ENCODE measurements at places on chromosomes 12 and 14.

DNA sequence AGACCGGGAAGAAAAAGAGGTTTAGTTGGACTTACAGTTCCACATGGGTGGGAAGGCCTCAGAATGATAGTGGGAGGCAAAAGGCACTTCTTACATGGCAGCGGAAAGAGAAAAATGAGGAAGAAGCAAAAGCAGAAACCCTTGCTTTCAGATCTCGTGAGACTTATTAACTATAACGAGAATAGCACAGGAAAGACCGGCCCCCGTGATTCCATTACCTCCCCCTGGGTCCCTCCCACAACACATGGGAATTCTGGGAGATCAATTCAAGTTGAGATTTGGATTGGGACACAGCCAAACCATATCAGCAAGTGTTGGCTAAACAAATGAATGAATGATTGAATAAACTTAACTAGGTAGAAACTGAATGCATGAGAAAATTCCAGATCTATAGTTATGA lies 85.3 kb upstream of the PARP11 start:
- DNase-seq: no peak

- DNase-seq: no peak
Measured at GRCh38 chr14:65794674-65795279, 382.2 kb downstream of the FUT8 start.

DNA sequence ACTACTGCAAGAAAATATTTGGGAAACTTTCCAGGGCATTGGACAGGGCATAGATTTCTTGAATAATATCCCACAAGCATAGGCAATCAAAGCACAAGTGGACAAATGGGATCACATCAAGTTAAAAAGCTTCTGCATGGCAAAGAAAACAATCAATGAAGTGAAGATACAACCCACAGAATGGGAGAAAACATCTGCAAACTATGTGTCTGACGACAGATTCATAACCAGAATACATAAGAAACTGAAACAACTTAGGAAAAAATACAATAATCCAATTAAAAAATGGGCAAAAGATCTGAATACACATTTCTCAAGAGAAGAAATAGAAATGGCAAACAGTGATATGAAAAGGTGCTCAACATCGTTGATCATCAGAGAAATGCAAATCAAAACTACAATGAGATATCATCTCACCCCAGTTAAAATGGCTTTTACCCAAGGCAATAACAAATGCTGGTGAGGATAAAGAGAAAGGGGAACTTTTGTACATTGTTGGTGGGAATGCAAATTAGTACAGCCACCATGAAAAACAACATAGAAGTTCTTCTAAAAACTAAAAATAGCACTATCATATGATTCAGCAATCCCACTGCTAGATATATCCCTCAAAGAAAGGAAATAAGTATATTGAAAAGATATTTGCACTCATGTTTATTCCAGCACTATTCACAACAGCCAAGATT lies 33.8 kb upstream of the ATP2B1 start:
- DNase-seq: no peak

DNA sequence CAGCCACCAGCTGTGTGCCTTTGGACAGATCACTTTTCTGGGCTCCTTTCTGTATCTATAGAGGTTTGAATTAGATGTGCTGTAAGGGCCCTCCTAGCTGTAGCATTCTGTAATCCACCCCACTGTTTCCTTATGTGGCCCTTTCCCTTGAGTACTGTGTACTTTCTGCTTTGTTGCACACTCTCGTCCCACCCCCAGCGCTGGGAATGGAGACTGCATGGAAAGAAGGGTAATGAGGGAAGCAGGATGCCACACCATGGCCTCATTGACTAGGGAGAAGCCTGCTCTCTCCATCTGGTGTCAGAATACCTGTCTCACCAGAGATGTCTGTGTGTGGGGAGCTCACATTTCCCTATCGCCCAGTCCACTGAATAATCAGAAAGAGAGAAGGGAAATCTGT lies 13.6 kb upstream of the GALNT16 start:
- no peak for DNase-seq

GRCh38 chr14:23361320-23361719 lies 3.7 kb downstream of the EFS start:
- no peak for DNase-seq

DNA sequence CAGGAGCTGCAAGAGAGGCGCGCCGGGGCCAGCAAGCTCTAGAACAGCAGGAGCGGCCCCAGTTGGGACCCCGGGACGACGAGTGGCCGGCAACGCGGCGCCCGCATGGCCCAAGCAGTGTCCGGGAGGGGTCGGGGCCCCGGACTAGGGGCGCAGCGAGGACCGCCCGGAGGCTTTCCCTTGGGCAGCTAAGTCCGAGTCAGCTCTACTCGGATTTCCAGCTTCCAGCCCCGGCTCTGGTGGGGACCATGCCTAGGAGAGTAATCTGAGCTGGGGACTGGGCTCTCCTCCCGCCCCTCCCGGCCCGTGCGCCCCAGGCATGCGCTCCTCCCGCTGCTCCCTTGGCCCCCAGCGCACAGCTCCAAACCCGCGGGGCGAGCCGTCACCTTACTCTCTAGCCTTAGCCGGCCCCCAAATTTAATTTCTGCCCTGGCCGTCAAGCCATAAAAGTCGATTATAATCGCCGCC lies 41.6 kb upstream of the CAPRIN2 start:
- no peak for DNase-seq

- no peak for DNase-seq
Measured at GRCh38 chr14:54102051-54102456, 145.4 kb upstream of the BMP4 start.

DNA sequence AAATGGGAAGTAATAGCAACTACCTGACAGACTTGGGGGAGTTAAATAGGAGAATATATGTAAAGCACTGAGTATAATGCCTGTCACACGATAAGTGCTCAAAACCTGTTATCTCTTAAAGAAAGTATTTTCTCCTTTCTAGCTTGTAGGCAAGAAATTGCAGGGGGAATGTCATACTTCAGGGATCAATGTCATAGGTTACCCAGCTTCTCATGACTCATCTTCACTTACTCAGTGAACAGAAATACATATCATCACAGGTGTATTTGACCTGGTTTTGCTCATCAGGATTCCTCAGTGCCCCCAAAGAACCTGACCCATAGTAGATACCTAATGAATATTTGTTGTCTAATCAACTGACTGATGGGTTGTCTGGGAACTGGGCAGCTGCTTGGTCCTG lies 285.0 kb upstream of the ATP2B1 start:
- no peak for DNase-seq

- no peak for DNase-seq
Measured at GRCh38 chr14:60757567-60758002, 23.0 kb downstream of the MNAT1 start.

DNA sequence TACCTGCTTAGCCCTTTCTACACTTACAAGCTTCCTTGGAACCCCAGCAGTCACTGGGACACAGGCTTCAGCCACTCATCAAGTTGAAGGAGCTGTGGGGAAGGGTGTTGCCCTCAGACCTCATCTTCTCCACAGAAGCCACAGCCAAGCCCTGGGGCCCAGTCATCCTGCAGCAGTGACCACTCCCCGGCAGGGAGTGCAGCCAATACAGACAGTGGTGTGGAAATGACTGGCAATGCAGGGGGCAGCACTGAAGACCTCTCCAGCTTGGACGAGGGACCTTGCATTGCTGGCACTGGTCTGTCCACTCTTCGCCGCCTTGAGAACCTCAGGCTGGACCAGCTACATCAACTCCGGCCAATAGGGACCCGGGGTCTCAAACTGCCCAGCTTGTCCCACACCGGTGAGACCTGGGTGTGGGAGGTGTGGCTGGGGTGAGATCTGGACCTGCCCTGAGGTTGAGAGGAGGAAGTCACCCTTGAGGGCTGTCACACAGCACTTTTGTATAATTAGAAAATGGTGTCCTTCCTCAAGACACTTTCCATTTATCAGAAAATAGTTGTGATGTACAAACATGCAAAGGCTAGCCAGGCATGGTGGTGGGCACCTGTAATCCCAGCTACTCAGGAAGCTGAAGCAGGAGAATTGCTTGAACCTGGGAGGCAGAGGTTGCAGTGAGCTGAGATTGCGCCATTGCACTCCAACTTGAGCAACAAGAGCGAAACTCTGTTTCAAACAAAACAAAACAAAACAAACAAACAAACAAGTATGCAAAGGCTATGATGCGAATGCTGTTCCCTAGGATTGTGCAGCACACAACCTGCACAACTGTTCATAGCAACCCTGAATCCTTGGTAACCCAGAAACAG lies 9.9 kb downstream of the GLI1 start:
- DNase-seq: no peak

DNA sequence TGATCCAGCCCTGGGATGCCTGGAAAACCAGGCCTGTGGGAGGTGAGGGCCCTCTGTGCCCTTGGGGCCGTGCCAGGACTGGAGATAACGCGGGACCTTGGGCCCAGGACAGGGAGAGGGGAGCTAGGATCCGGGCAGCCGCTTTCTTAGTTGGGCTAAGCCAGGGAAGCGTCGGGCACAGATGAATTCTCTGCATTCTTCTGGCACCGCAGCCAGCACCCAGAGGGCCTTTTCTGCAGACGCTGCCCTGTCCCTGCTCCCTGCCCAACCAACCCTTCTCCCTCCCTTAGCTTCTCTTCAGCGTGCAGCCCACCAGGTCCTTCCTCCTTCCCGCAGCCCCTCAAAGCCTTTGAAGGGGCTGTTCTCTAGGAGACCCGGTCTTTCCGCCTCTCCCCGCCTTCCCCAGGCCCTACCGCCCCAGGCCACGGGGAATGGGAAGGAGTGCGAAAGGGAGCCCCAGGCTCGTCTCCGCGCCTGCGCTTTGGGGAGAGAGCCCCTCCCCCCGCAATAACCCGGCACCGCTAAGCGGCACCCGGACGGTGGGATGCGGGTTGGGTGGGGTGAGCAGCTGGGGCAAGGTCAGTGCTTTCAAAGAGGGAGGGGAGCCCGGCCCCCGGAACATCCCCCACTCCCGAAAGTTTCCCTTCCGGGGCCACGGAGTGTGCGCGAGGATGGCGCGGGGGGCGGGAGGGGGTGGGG lies 663 bp downstream of the NCKAP5L start:
- DNase-seq: peak; percentile 13

GRCh38 chr14:89280600-89280999 lies 136.4 kb downstream of the FOXN3 start:
- DNase-seq: no peak

- no peak for DNase-seq
Measured at GRCh38 chr12:57355734-57356133, 75.1 kb downstream of the R3HDM2 start.

GRCh38 chr12:7034464-7034863 lies 16.2 kb upstream of the LPCAT3 start:
- no peak for DNase-seq

- DNase-seq: no peak
Measured at GRCh38 chr12:15130541-15130940, 90.7 kb downstream of the RERG start.

DNA sequence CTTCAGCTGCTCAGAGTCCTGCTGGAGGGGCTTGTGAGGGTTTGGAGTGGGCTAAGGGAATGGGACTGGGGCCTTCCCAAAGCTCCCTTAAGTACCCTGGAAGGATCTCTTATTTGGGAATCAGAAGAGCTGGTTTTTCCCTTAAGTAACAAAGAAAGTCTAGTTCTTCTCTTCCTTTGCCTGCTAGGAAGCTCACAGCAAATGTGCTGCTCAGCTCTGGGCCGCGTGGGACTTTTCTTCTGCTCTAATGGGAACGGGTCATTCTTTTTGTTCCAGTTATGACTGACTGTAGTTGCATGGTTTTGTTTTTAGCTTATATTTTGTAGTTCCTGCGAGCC lies 6.0 kb downstream of the KIF26A start:
- no peak for DNase-seq

DNA sequence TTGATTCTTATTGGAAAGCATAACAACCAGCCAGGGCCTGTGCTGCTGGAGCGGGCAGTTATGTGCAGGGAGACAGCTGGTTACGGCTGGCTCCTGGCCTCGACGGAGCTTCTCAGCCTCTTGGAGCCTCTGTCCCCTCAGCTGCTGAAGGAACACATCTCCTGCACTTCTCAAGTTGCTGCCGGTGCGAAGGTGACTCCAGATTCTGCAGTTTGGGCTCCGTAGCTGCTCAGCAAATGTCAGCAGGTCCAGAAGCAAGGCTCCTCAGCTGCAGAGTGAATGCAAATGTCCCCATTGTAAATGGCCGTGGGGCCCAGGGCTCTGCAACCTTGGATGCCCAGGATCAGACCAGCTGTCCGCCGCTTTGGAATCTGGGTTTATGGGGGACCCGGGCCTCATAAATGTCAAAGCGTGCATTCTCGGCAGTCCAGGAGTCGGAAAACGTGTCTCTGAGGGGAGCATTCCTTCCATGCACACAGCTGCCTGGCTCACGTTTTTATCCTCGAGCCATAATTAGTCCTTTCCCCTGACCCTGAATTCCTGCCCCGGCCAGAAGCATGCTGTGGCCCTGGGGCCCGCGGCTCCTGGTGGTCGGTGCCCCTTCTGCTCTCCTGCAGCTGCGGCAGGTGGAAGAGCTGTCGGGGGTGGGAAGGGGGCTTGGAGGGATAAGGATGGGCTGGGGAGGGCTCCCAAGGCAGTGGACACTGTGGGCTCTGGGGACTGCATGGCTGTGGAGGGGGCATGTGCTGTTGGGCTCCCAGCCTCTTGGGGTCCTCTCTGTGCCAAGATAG lies 106.0 kb downstream of the KIF26A start:
- no peak for DNase-seq

DNA sequence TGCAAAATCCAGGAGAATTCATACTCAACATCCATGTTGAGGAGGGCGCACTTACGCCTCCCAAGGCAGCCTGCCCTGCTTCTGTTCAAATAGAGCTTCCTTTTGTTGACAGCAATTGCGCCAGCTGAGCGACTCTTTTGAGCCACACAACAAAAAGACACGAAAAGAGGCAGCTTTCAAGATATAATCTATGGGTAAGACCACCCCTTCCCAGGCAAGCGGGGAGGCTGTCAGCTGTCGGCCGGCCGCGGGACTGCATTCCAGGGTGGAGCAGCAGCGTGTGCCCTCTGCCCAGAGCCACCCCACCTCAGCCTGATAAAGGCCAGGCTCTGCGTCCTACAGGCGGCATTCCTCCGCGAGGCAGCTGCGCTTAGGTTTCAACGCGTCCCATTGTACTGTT lies 15.8 kb upstream of the STAB2 start:
- no peak for DNase-seq

- peak; percentile 83 for DNase-seq
Measured at GRCh38 chr14:73851567-73852382, at the start of gene PTGR2. Gene PTGR2, plus strand, starts transcription at chr14:73851831. Its CDS starts 7,032 bp downstream, at chr14:73858863.

DNA sequence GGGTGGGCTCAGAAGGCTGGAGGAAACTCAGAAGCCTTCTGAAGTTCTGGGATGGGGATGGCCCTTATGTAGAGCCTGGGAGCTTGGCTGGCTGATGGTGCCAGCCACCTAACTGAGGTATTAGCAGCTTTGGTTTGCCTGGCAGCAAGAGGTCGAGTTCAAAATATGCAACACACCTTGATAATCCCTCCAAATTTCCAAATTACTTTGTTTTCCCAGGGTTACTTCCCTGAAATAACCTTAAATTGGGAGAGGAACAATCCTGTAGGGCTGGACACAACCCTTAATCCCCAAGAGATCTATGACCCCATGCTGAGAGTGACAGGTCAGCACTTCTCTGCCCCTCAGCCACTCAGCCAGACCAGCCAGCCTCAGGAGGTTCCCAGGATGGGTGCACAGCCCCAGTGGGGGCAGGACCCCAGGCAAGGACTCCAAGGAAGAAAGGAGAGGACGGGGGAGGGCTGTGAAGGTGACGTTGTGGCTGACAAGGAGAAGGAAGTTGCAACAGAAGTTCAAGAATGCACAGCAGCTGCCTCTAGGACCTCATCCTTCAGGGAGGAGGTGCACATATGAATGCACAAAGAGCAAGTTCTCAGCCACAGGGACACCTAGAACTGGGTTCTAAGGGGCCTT lies 18.6 kb upstream of the KRT77 start:
- no peak for DNase-seq

- no peak for DNase-seq
Measured at GRCh38 chr12:94516985-94517384, 57.3 kb upstream of the CEP83 start.

All from activated CD8-positive, alpha-beta memory T cell treated with anti-CD3 and anti-CD28 coated beads for 4 hours (primary cell).